ENCODE measurements at places on chromosomes 11 and 22.

DNA sequence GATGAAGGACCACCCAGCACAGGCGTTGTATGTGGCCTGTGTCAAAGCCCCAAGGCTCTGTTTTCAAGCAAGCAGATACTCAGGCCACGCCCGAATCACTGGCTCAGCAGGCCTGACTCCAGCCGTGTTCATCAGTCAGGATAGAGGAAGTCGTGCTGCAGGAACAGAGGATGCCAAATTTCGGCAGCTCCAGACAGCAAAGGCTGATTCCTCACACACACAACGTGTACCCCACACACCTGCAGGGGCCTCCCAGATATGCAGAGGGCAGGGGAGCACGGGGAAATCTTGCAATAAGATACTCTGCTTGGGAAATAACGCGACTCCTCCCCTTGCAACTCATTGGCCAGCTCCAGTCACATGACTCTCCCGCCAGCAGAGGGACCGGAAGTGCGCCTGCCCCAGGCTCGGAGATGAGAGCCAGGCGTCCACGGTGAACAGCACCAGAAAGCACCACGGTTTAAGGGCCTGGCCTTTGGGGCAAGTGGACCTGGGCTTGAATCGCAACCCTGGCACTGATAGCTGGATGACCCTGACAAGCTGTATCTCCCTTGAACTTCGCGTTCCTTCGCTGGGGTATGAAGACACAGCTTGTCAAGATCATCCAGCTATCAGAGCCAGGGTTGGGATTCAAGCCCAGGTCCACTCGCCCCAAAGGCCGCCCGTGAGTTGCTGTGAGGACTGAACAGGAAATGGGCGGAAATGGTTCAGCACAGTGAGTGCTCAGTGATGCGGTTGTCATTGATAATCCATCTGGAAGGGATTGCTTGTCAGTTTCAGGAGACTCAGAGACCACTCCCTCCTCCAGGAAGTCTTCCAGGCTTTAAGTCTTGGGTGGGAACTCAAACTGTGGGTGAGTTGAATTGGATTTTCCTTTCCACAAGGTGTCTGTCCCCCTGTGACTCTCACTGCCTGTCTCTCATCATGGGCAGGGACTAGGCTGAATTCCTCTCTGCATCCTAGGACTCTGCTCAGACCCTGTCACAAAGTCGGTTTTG is 88.5 kb downstream of the MYEOV start:
- peaks cover 6% of the 10 kb centered on the region for H3K27me3 ChIP-seq
- DNase-seq = no peak
- H3K27ac ChIP-seq = no peak overlapping the region
- H3K36me3 ChIP-seq = peaks cover 16% of the 10 kb centered on the region
- H3K4me3 ChIP-seq = no peak overlapping the region

- no peak for DNase-seq
- H3K36me3 ChIP-seq = peaks cover 9% of the 10 kb centered on the region
- H3K27me3 ChIP-seq = peaks cover 5% of the 10 kb centered on the region
- H3K27ac ChIP-seq = no peak overlapping the region
- H3K4me1 ChIP-seq = peaks cover 24% of the 10 kb centered on the region
Measured at GRCh38 chr11:69508974-69509373, 27.5 kb downstream of the LINC01488 start.

DNA sequence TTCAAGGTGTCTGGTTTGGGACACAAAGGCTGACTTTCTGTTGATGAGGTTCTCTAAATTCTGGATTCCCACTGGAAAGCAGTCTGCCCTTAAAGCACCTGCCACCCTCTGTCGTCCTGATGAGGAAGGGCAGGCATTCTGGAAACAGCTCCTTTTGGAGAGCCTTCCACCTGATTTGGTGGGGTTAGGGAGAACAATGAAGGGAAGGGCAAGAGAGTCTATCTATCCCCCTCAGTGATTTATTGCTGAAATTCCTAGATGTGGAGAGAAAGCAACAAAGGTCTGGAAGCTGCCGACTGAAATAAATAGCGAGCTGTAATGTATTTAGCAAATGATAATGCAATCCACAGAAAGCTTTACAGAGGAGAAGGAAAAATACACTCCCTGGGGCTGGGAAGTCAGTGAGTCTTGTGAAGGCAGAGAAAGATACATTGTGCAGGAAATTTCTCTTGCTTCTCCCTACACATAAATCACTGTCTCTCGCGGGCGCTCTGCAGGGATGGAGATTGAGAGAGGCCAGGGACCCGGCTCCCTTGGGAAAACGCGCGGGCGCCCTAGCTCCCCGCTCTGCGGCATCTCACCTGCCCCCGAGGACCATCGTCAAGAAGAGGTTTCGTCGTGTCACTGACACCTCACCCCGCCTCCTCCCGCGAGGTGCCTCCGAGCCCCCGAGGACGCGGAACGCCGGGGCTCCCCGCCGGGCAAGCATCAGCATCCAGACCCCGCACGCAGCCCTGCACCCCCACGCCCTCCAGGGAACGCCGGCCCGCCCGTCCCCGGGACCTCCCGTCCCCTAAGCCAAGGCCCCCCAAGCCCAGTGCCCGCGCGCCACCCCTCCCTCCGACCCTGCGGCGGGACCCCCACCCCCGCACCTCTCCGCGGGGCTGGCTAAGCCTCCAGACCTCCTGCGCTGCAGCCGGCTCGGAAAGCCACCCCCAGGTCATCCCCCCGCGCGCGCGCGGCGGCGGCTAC is 673 bp downstream of the CDON start:
- peaks cover 25% of the 10 kb centered on the region for H3K27me3 ChIP-seq
- peak overlapping the region; percentile 74 for H3K4me3 ChIP-seq
- peaks cover 6% of the 10 kb centered on the region for H3K4me1 ChIP-seq
- H3K27ac ChIP-seq = peak overlapping the region; percentile 29

DNA sequence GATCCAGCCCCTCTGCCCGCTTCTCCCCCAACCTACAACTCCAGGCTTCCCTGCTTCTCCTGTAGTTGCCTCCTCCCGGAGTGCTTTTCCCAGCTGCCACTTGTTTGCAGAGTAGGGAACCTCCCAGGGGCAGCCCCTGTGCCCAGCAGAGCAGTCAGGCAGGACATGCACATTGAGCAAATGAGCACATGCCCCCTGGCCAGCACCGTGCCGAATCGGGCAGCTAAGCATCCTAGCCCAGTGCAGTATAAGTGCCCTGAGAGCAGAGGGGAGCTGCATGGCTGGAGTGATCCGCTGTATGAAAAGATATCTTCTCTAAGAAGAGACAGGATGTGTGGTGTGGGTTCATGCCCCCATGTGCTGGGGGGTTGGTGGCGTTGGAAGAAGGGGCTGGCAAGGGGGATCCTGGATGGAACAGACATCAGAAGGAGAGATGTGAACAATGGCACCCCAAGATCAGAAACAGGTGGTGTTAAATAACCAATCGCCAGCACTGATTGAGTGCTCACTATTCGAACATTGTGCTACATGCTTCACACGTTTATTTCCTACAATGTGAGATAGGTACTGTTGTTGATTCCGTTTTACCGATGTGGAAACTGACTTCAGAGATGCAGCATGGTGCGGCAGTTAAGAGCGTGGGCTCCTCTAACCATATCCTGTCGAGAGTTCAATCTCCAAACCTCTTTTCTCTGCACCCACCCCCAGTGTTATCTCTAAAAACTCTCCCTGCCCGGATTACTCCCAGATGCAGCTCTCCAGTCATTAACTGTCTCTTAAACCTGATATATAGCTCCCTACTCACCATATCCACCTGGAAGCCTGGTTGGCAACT is 1.2 kb downstream of the AIP start:
- H3K4me3 ChIP-seq = peak overlapping the region; percentile 30
- H3K4me1 ChIP-seq = peaks cover 38% of the 10 kb centered on the region
- DNase-seq = no peak
- 0 out of 2 replicates have a peak overlapping the region, but pooled peaks have one; percentile 16 for H3K27ac ChIP-seq
- H3K36me3 ChIP-seq = peaks cover 24% of the 10 kb centered on the region

GRCh38 chr22:46791201-46791731 is 28.8 kb downstream of the TBC1D22A start:
- H3K27ac ChIP-seq = peak overlapping the region; percentile 76
- H3K27me3 ChIP-seq = peaks cover 1% of the 10 kb centered on the region
- DNase-seq = peak; percentile 36
- H3K4me3 ChIP-seq = no peak overlapping the region

- H3K4me3 ChIP-seq = no peak overlapping the region
- no peak for DNase-seq
- no peaks in the 10 kb centered on the region for H3K36me3 ChIP-seq
- H3K4me1 ChIP-seq = no peaks in the 10 kb centered on the region
- H3K27ac ChIP-seq = no peak overlapping the region
- peaks cover 53% of the 10 kb centered on the region for H3K27me3 ChIP-seq
Measured at GRCh38 chr11:64523456-64524157, 67.4 kb upstream of the SLC22A12 start.

- H3K27ac ChIP-seq = no peak overlapping the region
- H3K36me3 ChIP-seq = no peaks in the 10 kb centered on the region
- H3K4me3 ChIP-seq = no peak overlapping the region
- peaks cover 25% of the 10 kb centered on the region for H3K27me3 ChIP-seq
Measured at GRCh38 chr11:75456596-75457183, 23.7 kb upstream of the KLHL35 start.

- peaks cover 15% of the 10 kb centered on the region for H3K4me1 ChIP-seq
- H3K4me3 ChIP-seq = peak overlapping the region; percentile 65
- H3K27me3 ChIP-seq = no peaks in the 10 kb centered on the region
Measured at GRCh38 chr22:46591930-46592329, 28.3 kb upstream of the GRAMD4 start.

DNA sequence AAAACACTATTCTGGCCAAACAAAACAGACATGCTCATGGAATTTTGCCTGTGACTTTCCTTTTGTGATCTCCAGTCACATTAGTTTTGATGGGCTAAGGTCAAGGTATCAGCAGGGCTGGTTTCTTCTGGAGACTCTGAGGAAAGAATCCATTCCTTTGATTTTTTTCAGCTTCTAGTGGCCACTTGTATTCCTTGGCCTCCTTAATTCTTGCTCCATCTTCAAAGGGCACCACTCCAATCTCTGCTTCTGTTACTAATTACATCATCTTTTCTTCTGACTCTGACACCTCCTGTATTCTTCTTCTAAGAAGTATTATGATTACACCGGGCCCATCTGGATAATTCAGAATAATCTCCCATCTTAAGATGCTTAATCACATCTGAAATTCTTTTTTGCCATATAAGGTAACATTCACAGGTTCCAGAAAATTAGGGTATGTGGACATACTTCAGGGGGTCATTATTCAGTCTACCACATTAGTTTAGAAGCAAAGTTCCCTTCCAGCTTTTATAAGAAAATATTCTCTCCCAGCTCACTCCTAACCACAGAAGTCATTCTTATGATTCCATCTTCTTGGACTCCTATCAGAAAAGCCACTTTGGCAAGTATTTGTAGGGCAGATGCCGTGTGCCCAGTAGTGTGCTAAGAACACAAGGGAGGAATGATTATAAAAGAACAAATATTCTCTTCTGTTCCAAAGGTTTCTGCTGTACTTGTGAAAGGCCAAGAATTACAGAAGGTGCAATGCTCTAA is 56.4 kb upstream of the FSHB start:
- no peaks in the 10 kb centered on the region for H3K27me3 ChIP-seq
- no peak overlapping the region for H3K4me3 ChIP-seq
- no peaks in the 10 kb centered on the region for H3K36me3 ChIP-seq
- no peaks in the 10 kb centered on the region for H3K4me1 ChIP-seq

DNA sequence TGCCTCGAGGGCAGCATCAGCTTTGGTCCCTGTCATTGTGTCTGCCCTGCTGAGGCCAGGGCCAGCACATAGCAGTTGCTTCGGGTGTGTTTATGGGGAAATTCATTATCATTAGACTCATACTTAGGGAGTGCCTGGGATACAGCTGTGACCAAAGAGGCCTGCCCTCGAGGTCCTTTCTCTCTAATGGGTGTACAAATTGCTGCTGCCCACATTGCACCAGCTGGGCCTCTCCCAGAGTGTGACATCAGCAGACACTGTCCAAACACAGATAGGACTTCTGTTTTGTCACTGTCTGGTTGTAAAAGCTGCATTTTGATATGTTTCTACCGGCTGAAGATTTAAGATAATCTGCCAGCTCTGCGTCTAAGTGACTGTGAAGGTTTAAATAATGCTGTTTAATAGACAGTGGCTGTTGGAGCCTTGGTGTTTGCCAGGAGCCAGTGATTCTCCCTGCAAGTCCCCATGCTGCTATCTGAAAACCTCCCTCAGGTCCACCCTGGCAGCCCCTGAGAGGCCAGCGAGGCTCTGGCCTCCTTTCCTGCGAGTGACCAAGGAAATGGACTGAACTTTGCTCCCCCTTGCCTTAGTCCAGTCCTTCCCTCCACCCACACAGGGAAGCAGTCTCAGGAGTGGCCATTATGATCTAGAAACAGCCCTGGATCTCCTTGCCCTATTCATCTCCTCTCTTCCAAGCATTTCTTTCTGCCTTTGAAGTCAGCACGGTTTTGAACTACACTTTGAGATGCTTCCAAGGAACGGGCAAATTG is 505.2 kb downstream of the TBC1D22A start:
- H3K4me1 ChIP-seq = no peaks in the 10 kb centered on the region
- no peak overlapping the region for H3K27ac ChIP-seq
- H3K4me3 ChIP-seq = no peak overlapping the region
- no peaks in the 10 kb centered on the region for H3K27me3 ChIP-seq
- H3K36me3 ChIP-seq = no peaks in the 10 kb centered on the region

DNA sequence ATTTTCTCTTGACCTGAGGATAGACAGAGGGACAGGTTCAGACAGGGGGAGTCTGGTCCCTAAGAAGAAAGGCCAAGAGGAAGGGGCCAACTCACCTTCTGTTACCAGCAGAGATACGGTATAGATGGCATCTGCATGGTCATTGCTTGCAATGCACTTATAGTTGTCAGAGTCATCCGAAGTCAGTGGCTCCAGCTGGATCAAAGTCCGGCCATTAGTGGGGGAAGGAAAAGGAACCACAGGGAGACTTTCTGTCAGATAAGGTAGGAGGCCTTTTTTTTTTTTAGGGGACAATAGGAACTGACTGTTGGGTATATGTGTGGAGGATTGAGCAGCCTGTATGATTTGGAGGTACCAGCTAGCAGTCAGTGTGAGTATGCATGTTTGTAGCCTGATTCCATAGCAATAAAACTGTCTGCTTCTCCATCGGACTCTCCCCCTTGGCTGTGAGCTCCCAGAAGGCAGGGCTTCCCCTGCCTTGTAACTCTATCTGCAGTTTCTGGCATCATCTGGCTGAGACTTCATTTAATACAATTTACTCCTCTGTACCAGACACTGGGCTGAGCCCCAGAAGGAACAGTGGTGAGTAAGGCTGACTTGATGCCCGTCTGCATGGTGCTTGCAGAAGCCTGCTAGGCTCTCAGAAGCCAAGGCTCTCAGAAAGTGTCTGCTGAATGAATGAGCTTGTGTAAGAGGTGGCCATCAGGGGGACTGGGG is 5.7 kb downstream of the IGSF22 start:
- H3K27me3 ChIP-seq = peaks cover 15% of the 10 kb centered on the region
- no peak overlapping the region for H3K27ac ChIP-seq
- no peaks in the 10 kb centered on the region for H3K36me3 ChIP-seq

DNA sequence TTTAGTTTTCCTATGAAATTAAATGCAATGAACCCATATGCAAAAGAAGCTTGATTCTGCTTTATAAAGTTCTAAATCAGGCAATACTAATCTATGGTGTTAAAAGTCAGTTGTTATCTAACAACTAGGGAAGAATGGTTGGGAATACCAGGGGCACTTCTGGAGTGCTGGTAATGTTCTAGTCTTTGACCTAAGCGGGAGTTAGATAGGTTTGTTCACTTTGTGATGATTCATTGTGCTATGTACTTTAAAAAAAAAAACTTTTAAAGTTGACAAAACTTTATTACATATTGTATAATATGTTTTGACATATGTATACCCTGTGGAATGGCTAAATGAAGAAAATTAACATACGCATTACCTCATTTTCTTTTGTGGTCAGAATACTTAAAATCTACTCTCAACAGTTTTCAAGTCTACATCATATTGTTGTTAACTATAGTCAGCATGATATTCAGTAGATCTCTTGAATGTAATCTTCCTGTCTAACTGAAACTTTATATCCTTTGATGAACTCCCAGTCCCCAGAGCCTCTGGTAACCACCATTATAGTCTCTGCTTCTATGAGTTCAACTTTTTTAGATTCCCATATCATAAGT is 39.2 kb downstream of the BIRC2 start:
- peaks cover 23% of the 10 kb centered on the region for H3K4me1 ChIP-seq
- no peak overlapping the region for H3K4me3 ChIP-seq
- peaks cover 2% of the 10 kb centered on the region for H3K27me3 ChIP-seq
- no peak overlapping the region for H3K27ac ChIP-seq

Data from HFFc6 (cell line).